ENCODE measurements at places on chromosomes 3 and 15.

- DNase-seq: no peak
These were observed 979.0 kb downstream of the TUSC7 start for GRCh38 chr3:117688583-117688982.

GRCh38 chr3:11944052-11944673, 60.0 kb upstream of the SYN2 start:
- DNase-seq: peak; percentile 72

DNA sequence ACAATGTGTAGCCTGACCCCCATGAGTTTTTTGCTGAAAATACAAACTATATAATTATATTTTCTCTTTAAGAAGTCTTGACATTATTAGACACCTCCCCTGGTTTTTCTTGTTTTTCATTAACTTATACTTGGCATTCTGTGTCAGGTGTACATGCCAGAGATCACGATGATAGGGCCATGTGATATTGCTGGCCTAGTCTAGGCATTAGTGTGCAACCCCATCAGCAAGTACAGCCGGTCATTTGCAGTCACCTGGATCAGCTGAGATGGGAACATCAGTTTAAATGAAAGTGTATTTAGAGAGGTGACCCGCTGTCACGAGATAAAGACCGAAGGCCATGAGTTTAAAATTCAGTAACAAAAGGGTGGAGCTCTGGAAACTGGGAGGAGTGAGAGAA, 12.6 kb upstream of the SPPL2A start:
- no peak for DNase-seq

GRCh38 chr3:149325581-149325980, 7.9 kb downstream of the TM4SF18 start:
- no peak for DNase-seq

Data from SK-MEL-5 (cell line).